ENCODE measurements at places on chromosomes 3 and 15.

DNA sequence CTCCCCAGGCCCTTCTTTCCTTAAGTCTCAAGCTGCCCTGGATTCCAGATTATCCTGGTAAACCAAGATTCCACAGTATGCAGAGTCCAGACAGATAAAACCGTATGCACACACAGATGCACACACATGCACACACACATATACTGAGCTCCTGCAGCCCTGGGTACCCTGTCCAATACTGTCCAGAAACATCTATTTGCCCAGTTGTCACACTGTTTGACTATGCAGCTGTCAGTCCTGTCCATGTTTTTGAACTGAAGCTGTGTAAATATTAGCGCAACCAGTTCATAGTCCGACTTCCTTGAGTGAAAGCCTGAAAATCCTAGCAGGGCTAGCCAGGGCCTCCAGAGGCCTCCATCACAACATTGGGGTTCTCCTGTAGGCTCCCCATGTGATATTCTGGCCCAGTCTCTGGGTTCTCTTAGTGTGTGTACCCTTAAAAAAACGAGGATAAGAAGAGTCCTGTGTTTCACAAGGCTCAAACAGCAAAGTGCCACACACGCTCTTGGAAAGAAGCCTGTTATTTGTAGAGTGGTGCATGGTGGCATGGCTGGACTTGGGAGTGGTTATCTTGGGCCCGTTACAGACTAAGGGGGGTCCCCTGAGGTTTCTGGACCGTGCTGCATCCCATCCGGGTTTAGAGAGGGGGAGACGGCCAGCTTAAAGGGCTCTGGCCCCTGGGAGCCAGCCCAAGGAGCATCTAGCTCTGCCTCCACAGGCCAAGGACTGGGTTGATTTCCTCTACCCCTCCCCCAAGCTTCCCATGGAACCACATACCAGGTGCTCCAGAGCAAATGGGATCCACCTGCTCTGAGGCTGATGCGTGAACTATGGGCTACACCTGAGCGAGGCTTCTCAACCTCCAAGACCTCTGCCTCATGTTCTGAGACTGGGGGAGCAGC is 108.3 kb downstream of the IQSEC1 start:
- no peak for DNase-seq

GRCh38 chr3:129349791-129350190 is 71.1 kb downstream of the HMCES start:
- no peak for DNase-seq

- DNase-seq, result no peak
Measured at GRCh38 chr3:77475507-77475906, 435.6 kb downstream of the ROBO2 start.

DNA sequence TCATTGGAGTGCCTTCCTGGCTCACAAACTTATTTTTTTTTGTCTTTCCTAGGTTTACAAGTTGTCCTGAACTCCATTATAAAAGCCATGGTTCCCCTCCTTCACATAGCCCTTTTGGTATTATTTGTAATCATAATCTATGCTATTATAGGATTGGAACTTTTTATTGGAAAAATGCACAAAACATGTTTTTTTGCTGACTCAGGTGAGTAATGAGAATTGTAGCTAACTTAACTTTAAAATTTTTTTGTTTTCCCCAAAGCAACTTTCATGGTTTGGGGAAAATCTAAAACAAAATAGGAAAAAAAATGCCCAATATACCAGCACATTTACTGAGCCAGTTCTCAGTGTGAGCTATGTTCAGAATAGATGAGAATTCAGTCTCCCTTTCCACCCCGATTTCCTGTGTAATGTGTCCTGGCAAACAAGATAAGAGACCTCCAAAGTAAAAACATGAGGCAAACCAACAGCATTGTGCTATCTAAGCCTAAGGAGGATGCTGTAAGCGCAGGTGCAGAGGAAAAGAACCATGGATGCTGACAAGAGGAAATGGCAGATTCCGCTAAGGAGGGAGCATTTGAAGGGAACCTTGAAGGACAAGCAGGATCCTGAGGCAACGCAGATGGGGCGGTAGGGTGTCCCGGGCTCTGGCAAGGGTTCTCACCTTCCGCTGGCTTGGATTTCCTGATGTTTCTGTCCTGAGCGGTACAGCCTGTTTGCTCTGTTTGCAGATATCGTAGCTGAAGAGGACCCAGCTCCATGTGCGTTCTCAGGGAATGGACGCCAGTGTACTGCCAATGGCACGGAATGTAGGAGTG is 171.4 kb downstream of the CACNA1D start:
- DNase-seq, result no peak

- DNase-seq, result no peak
Measured at GRCh38 chr3:195462308-195462610, 19.4 kb upstream of the ACAP2 start.

GRCh38 chr3:24953060-24953771 is 458.6 kb upstream of the THRB start:
- no peak for DNase-seq

DNA sequence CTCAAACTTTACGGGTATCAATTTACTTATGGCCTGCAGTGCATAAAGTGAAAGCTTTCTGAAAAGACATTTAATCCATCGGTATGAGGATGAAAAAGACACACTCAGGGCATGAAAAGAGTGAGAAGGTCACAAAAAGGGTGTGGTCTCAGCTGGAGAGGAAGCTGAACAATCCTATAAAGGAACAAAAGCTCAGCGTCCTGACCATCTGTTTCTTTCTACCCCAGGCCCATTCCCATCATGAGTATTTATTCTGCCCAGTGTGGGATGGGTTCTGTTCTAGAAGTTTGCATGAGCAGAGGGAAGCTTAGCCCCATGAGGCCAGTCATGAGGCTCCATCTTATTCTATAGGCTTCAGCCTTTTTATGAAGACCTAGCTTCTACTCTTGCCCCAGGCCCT is 144.6 kb downstream of the LPP start:
- no peak for DNase-seq
